ENCODE measurements at places on chromosomes 13 and 19.
A peak's percentile ranks its signal among the peaks of the same experiment; 100 is the strongest.

DNA sequence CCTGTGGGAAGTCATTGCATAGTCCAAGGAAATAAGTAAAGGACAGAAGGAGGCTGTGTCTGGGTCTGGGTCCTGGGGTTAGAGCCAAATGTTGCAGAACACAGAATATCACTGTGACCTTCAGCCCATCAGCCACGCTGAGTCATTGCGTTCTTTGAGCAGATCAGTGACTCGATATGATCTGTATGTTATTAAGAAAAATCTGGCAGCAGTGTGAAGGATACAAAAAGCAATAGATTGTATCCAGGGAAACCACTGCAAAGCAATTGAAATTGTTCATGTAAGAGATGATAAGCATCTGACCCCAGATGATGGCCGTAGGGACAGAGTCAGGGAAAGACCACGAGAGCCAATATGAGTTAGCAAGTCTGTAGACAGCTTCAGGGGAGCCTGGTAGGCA is 1575.1 kb upstream of the SLC10A2 start:
- no peak for DNase-seq

GRCh38 chr13:99352351-99353245 is 45.4 kb upstream of the GPR183 start:
- no peak for DNase-seq

DNA sequence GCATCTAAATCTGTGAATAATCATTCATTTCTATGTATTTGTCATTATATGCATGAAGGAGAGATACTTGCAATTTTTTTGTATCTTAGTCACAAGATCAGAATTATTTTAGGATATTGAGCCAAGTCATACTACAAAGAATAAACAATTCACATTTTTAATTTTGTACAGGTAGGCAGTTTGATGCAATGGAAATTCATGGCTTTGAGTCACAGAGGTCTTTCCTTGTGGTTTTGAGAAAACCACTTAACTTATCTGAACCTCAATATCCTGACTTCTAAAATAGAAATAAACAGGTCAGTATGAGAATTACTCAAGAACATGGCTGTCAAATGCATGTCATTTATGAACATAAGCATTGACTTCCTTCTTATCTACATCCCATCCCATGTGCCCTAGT is 221.4 kb upstream of the SLC10A2 start:
- no peak for DNase-seq

DNA sequence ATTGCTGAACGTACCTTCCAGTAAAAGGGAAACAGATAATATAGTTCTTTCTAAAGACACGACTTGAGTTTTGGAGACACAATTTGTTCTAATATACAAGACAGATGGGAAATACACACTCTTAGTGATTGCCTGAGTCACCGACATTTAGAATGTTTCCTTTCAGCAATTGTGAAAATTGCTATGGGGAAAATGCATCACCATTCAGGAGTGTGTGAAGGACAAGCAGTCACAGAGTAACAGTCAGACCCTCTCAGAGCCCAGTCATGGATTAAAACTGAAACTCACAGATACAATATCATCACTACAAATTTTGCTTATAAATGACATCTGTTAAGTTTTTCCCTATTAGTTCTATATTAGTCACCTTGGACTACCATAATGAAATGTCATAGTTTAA is 286.1 kb downstream of the SPRY2 start:
- DNase-seq, result no peak

GRCh38 chr19:34075661-34076091 is 96.6 kb upstream of the LSM14A start:
- DNase-seq, result no peak

- DNase-seq, result no peak
Observed at GRCh38 chr19:54096617-54097106, 3.9 kb downstream of the OSCAR start.

DNA sequence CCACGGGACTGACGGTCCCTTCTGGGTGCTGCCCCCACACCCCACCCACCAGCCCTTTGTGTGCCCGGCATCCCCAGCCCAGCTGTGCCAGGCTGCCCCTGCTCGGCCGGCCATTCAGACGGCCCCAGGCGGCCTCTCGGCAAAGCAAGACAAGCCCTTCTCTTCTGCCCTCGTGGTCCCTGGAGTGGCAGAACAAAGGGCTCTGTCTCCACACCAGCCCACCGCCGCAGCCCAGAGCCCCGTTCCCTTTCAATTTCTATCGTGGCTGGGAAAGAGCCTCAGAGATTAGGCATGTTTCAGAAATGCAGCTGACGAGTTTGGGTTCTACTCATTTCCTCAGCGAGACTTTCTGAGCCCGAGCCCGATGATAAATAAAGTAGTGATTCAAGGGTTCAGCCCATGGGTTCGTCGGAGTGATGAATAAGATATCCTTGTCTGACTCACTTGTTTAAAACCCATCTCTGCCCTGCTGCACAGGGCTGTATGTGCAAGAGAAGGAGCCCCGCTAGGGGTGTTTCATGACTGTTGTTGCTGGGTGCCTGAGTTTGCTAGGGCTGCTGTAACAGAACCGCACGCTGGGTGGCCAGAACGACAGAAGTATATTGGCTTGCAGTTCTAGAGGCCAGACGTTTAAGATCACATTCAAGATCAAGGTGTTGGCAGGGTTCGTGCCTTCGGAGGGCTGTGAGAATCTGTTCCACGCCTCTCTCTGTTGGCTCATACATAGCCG is 4.3 kb downstream of the MYO9B start:
- peak; percentile 81 for DNase-seq

GRCh38 chr13:66069570-66069969 is 1160.6 kb downstream of the PCDH9 start:
- no peak for DNase-seq

- no peak for DNase-seq
Observed at GRCh38 chr13:104253063-104253680, 1187.0 kb upstream of the SLC10A2 start.

- DNase-seq, result no peak
Observed at GRCh38 chr19:6608940-6609339, 18.0 kb upstream of the CD70 start.

- DNase-seq, result no peak
Observed at GRCh38 chr13:94968757-94969086, 256.4 kb upstream of the SOX21 start.

DNA sequence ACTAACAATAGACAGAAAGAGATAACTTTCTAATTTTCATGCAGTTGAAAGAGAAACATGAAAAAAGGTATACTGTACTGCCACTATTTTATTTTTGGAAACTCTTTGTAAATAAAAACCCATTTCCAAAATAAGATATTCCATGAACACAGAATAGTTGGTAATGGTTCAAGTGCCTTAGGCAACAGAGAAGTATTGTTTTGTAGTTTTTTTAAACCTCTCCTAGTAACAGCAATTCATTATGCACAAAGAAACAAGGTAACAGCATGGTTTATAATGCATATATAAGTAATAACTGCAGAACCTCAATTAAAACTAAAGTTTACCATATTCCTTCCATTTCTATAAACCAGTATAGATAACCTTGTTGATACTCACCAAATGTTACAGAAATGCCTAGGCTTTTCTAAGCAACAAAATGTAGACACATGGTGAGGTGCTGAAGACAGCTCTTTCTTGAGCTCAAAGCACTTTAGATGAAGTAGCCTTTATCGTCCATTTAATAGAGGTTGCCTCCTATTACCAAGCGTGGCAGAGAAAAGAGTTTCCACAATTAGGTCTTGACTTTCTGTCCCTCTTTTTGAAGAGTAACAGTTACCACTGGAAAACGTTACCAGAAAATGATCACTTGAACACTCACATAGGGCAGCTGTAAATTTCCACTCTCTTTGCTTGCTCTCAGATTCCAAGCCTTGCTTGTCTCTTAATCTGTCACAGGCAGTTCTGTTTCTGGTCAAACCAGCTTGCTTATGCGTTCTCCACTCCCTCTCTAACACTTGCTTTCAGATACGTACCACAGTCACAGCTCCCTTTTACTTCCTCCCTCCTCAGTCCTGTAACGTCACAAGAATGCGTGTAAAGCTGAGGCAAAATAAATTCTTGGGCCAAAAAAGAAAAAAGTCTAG is 42.9 kb downstream of the CAB39L start:
- DNase-seq, result peak; percentile 71

DNA sequence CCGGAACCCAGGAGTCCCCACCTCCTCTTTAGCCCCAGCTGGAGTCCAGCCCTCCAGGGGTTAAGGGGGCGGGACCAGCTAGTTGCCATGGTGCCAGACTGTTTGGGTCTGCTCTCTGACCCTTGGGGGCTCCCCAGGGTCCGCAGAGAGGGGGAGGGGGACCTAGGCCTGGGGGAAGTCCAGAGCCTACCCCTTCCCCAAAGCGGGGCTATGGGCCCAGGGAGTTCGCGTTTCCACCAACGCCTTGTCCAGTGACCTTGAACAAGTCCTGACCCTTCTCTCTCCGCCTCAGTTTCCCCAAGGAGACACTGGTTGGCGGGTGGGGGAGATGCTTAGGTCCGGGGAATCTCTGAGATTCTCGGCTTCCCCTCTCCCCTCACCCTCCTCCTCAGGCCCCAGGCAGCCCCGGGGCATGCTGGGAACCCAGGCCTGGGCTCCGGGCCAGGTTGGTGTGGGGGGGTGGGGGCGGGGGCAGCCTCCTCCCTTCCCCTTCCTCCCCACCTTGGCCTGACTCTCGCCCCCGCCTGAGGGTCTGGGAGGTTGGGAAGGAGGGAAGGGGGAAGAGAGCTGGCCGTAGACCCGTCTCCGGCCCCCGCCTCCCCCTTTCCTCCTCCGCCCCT is 2.6 kb upstream of the SPACA6 start:
- DNase-seq, result peak; percentile 81
